ENCODE measurements at places on chromosomes 7 and 10.

- DNase-seq, result no peak
Observed at GRCh38 chr10:22669163-22669711, 45.1 kb downstream of the PIP4K2A start.

DNA sequence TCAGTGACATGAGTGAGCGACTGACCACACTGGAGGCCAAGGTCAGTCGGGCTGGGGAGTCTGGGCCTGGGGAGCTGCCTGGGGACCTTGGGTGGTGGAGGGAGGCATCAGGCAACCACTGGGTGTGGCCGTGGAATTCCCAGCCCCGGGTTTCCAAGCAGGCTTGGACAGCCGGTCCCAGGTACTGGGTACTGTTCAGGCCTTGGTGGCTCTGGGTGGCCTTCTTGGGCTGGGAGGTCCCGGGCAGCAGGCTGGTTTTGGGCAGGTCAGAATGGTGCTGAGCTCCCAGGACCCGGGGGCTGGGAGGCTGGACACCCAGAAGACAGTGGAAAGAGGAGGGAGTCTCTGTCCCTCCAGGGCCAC is 96.0 kb downstream of the MYL10 start:
- no peak for DNase-seq

DNA sequence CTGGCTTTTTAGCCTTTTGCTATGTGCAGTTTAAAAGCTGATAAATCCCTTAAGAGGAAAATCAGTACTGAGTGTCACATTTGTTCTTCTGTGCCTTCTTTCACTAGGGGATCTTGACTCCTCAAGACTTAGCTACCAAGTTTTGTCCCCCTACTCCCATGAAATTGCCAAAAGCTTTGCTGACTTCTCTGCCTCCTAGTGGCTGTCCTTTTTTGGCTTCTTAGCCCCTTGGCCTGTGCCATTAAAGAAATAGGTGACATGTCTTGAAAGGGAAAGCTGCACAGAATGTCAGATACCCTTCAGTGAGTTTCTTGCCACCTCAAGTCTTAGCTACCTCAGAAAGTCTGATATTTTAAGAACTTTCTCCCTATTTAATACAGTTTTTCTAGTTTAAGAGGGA is 10.5 kb downstream of the MKLN1 start:
- DNase-seq, result no peak

DNA sequence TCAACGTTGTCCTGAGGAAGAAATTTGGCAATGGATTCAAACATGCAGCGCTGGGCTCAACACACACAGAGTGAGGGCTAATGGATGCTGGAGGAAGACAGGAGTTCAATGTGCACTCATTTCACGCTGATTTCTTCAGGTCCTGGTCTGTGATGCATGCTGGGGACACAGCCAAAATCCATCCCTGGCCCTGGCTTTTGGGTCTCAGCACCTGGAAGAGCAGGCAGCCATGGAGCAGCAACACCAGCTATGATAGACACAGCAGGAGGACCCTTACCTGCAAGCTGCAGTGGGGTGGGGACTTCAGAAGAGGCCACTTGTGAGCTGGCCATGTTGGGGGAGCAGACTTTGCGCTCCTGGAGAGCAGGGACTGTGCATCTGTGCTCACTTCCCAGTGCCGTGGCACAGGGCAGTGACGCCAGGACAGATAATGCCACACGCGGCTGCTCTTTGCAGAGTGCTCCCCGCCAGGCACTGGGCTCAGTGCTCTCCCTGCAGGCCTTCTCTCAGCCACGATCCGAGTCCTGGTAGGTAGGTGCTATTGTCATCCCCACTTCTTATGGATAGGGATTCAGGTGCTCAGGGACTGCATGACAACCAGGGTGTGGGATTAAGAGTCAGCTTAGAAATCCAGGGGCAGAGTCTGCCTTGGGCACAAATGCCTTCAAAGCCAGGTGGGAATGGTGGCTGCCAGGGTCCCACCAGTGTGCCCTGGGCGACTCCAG is 138.8 kb upstream of the UNC5B start:
- no peak for DNase-seq

DNA sequence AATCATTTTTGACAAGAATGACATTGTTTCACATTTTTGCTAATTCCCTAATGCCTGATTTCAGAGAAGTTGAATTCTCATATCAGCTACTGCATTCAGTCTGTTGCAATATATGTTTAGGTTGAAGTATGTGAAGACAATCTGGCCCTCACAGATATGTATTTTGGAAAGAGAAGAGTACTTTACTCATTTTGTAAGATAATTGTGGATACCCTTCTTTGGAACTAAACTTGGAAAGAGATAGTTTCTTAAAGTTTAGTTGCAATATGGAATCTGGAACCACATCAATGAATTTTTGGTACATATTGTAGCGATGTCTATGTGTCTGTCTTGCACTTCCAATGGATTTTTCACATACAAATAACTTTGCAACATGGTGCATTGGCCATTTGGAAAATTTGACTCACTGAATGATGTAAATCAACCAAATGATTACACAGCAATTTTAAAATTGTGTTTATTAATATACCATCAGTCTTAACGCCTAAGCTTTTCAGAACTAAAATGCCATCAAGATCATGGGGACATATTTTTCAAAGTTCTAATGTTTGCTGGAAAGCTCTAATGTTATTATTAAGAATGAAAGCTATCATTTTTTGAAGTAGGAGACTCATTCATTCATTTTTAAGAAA is 39.3 kb upstream of the TMEM26 start:
- no peak for DNase-seq

GRCh38 chr7:27156916-27157701 is 634 bp upstream of the HOXA7 start:
- DNase-seq, result no peak

- DNase-seq, result no peak
Observed at GRCh38 chr10:84497978-84498377, 169.6 kb downstream of the CCSER2 start.

GRCh38 chr10:2208106-2208505 is 470.8 kb upstream of the ADARB2 start:
- DNase-seq, result no peak

DNA sequence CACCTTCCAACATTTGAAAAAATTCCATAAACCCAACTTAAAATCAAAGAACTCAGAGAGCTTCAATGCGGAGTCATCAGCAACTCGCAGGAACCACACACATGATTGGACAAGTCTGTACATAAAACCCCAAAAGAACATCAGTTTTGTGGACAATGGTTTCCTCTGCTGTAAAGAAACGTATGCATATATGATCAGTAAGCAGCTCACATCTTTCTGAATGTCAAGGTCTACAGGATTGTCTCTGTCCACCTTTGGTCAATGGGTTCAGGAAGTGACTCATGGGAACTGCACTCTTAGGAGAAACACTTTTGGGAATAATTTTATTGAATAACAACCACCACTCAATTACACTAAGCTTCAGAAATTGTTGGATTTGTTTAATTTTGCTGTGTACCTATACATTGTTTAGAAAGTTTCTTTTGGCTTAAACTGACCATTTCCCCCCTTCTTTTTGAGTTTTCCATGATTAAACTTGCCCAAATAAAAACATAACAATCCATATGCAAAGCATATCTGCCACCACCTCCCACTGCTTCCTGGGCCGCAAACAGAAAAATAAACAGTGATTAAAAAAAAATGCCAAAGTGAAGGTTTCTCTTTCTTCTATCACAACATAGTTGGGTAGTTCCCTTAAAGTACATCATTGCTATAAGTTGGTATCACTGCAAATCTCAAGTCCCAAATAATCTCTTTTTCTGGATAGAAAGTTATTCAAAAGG is 27.3 kb upstream of the AFAP1L2 start:
- DNase-seq, result no peak

DNA sequence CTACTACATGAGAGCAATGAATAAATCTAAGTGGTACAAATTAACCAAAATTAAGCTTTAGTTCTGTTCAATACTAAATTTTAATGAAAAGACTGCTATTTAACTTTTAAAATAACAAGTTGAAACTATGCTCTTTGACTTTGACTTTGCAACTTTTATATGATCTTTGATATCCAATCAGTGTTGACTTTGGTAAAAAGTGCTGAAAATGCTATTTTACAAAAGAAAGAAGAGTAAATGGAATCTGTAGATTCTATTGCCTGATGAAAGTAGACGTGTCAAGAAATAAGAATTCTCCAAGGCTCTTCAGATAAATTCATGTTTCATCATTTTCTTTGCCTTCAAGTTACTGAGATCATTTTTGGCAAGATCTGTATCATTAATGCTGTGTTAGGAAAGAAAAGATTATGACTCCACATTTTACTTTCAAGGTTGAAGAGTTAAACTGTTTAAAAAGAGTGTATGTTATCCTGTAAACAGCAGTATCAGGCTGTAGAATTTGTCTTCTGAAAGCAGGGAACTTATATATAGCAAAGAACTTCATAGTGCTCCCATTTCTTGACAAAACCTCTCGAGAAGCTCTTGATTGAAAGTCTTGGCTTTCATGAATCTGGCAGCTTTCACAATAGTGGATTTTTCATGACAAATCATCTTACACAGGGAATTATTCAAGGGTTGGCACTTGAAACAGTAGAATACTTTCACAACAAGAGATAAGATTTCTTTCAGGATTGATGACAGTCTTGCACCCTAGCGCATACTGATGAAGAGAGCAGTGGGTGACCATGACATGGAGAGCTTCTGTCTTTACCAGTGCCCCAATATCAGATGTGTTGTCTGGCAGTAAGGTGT is 72.1 kb downstream of the PTEN start:
- no peak for DNase-seq

GRCh38 chr10:118542745-118543144 is 52.7 kb downstream of the PRLHR start:
- no peak for DNase-seq

DNA sequence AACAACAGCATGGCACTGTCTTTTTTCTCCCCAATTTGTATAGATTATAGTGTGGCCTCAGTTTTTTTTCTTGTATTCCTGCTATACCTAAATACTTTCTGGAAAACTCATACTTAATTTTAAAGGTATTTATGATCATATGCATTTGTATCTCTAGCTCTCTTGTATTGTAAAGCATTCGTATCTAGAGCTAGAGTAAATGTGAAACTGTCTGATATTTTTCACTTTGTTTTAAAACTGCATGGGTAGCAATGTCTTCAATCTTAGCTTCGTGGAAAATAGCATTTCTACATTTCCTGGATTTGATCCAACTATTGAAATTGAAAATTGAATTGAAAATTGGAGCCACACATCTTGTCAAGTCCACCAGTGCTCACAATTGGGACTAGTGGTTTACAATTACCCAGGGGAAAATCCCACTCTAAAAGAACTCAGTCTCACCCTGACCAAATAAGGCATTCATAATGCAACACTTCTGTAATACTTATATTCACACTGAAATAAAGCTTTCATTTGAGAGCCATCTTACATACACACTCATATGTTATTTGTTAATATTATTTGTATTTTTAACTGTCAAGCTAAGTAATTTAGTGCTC is 51.3 kb upstream of the KLF6 start:
- no peak for DNase-seq

DNA sequence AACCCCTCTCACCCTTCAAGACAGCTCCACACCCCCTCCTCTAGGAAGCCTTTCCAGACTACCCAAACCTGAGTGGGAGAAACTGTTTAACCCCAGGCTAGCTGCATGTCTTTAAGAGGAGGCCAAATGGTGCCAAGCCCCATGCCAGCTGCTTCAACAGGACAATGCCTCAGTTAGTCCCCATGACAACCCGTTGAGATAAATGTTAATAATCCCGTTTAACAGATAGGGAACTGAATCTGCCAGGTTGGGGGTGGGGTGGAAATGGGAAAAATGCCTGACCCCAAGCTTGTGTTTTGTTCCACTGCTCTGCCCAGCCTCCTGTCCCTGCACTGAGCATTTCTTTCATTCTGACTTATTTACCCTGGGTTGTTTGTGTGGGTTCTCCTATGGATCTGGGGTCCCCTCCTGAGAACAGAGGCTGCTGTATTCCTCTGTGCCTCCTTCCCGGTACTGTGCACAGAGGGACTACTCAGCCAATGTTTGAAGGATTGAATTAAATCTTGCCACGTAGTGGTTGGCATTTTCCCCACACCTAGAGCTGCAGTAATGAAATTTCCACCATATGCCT is 452.6 kb upstream of the ZMIZ1 start:
- DNase-seq, result no peak
